ENCODE measurements at places on chromosomes 7 and 10.
A peak's percentile ranks its signal among the peaks of the same experiment; 100 is the strongest.

DNA sequence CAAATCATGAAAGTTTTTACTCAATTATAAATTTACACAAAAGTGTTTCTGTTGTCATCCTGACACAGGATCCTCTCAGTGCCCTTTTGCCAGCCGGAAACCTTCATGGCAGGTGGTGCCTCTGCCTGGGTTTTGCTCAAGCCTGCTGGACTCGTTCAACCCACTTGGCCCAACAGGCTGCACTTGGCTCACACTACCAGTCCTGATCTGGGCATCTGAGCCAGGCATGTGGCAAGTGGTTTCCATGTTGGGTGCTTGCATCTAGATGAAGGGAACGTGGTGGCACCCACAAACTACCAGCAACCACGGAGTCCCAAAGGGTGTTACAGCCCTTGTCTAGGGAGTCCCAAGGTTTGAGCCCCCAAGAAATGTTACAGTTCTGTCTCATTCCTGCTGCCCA, 162.3 kb upstream of the CSTF2T start:
- no peak for DNase-seq

DNA sequence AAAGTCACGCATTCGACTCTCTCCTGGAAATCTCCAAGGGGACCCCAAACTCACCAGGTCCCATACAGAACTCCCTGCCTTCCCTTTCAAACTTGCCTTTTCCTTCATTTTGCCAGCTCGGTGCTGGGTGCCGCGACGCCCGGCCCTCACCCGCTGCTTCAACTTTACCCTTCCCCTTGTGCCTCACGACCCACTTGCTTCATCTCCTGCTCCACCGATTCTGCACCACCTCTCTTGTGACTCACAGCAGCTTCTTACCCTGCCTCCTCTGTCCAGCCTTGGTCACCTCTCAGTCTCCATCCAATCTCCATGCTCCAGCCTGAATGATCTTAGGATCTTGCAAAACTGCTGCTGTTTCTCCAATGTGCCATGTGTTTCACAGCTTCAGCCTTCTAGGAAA, 59.9 kb downstream of the PRKCQ start:
- no peak for DNase-seq

DNA sequence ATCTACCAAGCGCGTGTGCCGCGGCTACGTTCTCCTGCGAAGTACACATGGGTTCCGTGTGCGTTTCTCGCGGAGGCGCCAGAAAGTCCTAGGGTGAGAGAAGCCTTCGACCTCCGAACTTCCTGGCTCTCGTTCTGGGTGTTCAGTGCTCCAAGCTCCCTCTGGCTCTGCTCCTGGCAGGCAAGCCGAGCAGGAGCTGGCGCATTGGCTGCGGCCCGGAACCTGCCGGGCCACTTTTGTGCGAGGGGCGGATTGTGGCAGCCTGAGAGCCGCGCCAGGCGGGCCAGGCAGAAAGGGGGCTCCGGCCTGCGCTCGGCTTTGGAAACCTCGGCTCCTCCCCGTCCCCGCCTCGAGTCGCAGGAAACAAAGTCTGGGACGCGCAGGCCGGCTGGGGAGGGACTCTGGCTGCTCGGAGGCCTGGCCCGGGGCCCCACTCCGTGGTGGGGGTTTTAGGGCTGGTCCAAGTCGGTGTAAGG, 9.6 kb downstream of the EMX2 start:
- no peak for DNase-seq

GRCh38 chr10:63720072-63720537, 198.9 kb downstream of the REEP3 start:
- peak; percentile 44 for DNase-seq

DNA sequence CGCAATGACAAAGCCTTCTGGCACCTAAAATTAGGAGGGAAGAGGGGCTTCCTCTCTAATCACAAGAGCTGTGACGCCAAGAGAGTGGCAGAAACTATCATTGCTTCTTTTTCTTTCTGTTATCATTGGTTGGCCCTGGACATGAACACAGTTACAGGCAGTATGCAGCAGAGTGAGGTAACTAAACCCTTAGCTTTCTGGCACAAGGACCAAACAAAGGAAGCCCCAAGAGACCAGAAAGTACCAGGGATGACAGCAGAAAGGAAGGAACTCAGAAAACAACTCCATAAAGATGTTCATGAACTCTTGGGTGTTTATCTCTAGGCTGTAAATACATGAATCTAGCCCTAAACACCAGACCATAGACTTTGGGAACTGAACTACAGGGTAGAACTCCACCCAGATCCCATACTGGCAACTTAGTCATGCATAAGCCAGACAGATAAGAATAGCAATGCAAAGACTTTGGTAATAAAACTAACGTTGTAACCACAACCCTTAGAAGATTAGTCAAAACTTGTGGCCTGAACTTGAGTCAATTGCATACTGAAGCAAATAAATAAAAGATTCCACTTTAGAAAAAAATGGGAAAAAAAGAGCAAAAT, 195.7 kb upstream of the PTN start:
- DNase-seq = no peak

GRCh38 chr7:1225441-1226185, 7.1 kb upstream of the UNCX start:
- DNase-seq = peak; percentile 47

DNA sequence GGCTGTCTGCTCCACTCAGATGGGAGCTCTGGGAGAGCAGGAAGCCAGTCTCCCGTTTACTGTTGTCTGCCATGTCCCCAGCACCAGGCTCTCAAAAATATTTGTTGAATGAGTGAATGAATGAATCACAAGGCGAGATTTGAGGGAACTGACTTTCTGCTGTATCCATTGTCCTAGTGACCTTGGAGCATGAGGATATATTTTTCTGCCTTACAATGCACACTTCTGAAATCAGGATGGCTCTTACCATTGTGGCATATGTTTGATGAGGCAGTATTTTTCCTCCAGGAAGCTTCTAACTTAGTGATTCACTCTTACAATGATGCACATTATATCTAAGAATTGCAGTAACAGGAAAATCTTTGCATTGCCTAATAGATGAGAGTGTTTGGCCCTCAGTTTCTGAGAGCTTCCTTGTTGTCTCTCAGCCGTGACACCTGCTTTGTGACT, 136.4 kb downstream of the RPS24 start:
- DNase-seq = no peak

- DNase-seq = no peak
These were observed 206.0 kb upstream of the MDFIC start for GRCh38 chr7:114715907-114716306.
